Right atrium auricular region (tissue), 2 donors: ENCODE measurements at places on chromosomes 12 and 14. TPM values are rescaled to one million over a fixed set of nuclear protein-coding genes. Genes with fewer than 3 reads are reported as not detected.

The ACOT6 gene
- total RNA-seq = not detected

DNA sequence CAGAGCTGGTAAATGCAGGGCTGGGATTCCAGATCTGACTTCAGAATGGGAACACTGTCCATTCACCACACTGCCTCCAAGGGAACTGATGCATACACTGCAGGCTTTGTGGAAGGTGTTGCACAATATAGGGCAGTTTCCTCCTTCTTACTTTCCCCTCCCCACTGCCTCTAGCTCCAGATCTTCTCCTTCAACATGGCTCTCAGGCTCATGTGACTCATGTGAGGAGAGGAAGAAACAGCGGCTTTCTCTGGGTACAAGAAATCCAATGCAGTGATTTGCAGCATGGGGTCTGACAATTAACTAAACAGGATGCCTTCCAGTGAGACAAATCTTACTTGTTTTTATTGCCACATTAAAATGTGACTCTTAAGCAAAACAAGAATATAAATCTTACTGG is 447.6 kb upstream of the CCDC196 start:
- no peaks in the 10 kb centered on the region for H3K36me3 ChIP-seq
- DNase-seq = peak; percentile 60
- peak overlapping the region; percentile 41 for H3K27ac ChIP-seq
- H3K4me1 ChIP-seq = no peaks in the 10 kb centered on the region
- H3K27me3 ChIP-seq = no peaks in the 10 kb centered on the region

GRCh38 chr12:40099423-40099853 is 6.4 kb downstream of the SLC2A13 start:
- no peak overlapping the region for H3K27ac ChIP-seq
- no peaks in the 10 kb centered on the region for H3K4me1 ChIP-seq
- no peaks in the 10 kb centered on the region for H3K27me3 ChIP-seq
- H3K4me3 ChIP-seq = no peak overlapping the region

- H3K4me1 ChIP-seq = no peaks in the 10 kb centered on the region
- H3K27ac ChIP-seq = no peak overlapping the region
- H3K4me3 ChIP-seq = no peak overlapping the region
- H3K27me3 ChIP-seq = no peaks in the 10 kb centered on the region
- no peak for DNase-seq
Observed at GRCh38 chr12:119749666-119750065, 81.7 kb downstream of the PRKAB1 start.

DNA sequence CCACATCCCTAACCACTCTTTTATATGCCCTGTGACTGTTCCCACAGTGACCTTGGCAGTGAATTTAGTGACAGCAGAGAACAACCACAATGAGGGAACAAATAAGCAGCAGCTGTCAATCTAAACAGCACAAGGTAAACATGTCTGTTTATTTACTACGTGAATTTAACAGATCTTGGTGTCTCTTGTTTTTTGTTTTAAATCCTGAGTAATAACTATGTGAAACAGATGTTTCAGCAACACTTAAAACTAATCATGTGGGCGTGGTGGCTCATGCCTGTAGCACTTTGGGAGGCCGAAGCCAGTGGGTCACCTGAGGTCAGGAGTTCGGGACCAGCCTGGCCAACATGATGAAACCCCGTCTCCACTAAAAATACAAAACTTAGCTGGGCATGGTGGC is 17.0 kb upstream of the CFAP54 start:
- no peak for DNase-seq
- H3K36me3 ChIP-seq = no peaks in the 10 kb centered on the region
- no peak overlapping the region for H3K27ac ChIP-seq
- H3K27me3 ChIP-seq = no peaks in the 10 kb centered on the region
- no peak overlapping the region for H3K4me3 ChIP-seq

DNA sequence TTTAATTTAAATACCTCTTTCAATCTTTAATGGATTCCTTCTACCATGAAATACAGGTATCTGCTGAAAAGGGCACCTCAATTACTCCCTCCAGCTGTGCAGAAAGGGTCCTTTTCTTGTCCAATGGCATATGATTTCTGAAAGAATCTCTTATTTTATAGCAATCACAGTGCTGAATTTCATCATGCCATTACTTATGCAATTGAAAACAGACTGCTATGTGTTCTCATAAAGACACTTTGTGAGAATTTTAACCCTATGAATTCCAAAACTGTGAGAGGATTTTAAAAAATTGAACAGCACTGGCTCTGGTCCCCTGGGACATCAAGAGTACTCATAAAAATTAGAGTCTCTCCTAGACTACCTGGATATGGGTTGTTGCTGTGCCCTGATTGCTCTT is 45.9 kb upstream of the CNOT2 start:
- no peaks in the 10 kb centered on the region for H3K36me3 ChIP-seq
- no peak overlapping the region for H3K27ac ChIP-seq
- H3K4me1 ChIP-seq = no peaks in the 10 kb centered on the region
- H3K4me3 ChIP-seq = no peak overlapping the region
- DNase-seq = no peak

The TMEM253 gene
- not detected for total RNA-seq

The CRIP2 gene
- total RNA-seq = 831 TPM

The POTEG gene
- not detected for total RNA-seq

The JPH4 gene
- total RNA-seq = 0.39 TPM

DNA sequence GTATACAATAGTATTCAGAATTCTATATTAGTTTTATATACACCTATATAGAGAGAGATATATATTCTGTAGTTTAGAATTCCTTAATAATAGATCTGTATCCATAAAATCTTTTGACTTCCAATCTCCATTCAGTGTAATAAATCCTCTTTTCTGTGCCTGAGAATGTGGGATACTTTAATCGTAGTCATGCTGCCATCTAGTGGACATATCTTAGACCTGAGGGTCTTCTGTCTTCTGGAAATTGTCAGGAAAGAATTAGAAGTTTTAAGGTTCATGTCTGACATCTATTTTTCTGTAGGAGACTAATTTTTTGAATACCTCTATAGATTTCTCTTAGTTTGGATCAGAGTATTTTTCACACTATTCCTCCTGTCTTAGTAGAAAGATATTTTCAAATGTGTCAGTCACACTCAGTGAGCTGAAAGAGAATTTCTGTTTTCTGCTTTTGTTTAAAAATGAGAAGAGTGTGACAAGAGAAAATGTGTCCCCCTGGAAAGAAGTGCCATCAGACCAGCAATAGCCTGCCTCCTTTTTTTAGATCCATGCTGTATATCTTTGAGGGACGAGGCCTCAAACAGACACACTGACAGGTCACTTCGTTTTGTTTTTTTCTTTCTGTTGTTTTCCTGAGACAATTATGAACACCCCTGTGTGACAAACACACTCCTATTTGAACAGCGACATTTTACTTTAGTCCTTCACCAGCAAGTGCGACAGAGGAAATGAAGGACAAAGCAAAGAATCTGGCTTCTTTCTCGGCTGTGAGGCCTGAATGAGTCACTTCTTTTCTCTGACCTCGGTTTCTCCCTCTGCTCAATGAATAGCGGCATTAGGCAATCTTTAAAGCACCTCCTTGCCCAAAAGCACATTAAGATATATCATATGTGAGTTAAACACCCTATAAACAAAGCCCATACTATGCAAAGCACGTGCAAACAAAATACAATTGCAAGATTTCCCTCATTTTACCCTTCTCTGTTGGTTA is 96.3 kb downstream of the GALC start:
- no peak overlapping the region for H3K27ac ChIP-seq
- H3K27me3 ChIP-seq = no peaks in the 10 kb centered on the region

The NTN4 gene
- total RNA-seq = 69.0 TPM

DNA sequence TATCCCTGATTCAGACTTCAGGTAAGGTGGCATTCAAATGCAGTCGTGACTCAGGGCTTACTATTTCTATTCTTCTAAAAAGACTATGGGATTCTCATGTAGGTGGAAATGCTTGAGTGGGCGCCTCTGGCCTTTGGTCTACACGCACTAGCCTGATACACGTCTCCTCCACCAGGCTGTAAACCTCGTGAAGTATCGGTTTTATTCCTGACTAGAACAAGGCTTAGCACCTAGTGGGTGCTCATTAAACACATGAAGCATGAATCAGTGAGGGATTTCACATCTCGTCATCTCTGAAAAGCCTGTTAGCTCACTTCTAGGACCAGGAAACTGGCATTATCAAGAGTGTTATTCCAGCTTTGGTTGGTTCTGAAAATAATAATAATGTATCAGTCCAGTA is 17.7 kb upstream of the HNF1A start:
- H3K27ac ChIP-seq = no peak overlapping the region
- H3K4me1 ChIP-seq = no peaks in the 10 kb centered on the region
- no peak for DNase-seq
- no peaks in the 10 kb centered on the region for H3K27me3 ChIP-seq
- H3K36me3 ChIP-seq = no peaks in the 10 kb centered on the region

The DHRS2 gene
- not detected for total RNA-seq

DNA sequence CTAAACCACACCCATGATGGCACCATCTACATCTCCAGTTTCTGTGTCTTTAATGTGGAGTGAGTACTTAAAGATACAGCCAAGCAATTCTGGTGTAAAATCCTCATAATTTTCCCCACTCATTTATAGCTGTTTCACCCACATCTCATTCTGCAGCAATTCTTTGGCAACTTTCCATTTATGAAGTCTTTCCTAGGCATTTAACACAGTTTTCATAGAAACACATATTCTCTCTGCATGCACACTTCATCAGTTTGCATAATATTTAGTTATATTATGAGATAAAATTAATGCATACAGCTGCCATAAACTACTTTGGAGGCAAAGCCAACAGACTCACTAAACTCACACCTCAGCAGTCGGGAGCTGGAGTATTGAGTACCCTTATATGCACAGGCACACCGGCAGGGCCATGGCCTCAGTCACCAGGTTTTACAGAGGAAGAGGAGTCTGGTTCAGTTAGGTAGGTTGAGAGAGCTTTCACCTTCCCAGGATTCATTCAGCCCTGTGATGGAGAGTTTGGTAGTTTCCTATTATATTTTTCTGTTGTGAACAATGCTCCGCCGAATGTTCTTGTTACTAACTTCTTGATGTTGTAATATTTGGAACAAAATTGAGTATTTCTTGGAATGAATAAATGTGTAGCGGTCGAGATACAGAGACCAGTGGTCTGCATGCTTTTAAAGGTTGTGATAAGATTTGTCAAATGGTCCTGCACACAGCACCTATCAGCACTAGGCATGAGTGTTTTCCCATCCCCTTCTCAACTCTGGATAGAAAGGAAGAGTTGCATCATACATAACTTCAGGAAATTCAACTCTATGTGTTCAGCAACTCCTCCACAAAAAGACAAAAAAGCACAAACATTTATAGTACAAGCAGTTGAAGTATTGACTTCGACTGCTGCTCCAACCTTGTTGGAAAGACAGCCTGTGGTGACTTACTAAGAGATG is 123.5 kb downstream of the TTC8 start:
- no peak for DNase-seq
- no peaks in the 10 kb centered on the region for H3K36me3 ChIP-seq
- H3K27ac ChIP-seq = no peak overlapping the region
- no peak overlapping the region for H3K4me3 ChIP-seq

DNA sequence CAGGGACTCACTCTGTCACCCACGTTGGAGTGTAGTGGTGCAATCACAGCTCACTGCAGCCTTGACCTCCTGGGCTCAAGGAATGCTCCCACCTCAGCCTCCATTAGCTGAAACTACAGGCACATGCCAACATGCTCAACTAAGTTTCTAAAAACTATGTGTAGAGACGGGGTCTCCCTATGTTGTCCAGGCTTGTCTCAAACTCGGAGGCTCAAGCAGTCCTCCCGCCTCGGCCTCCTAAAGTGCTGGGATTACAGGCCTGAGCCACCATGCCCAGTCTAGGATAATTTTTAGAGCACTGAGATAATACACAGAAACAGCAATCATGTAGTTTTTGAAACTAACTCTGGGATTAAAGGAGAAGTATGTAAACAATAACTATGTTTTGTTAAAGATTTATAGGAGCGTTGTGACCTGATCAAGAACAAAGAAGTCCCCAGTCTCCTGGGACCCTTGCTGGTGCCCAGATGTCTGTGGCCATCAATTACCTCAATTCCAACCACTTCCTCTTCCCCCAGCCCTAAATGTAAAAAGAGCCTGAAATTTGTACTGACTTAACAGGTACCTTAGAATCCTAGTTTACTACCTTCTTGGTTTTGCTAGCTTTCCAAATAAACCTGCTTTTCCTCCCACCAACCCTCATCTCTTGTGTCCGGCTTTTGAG is 28.9 kb upstream of the EGLN3 start:
- H3K4me1 ChIP-seq = no peaks in the 10 kb centered on the region
- no peaks in the 10 kb centered on the region for H3K36me3 ChIP-seq
- H3K27me3 ChIP-seq = no peaks in the 10 kb centered on the region
- DNase-seq = no peak

- H3K4me1 ChIP-seq = no peaks in the 10 kb centered on the region
- H3K4me3 ChIP-seq = no peak overlapping the region
- no peaks in the 10 kb centered on the region for H3K27me3 ChIP-seq
- no peak overlapping the region for H3K27ac ChIP-seq
- no peak for DNase-seq
- no peaks in the 10 kb centered on the region for H3K36me3 ChIP-seq
Observed at GRCh38 chr12:109743076-109743910, 29.7 kb downstream of the FAM222A start.

- H3K4me1 ChIP-seq = peaks cover 7% of the 10 kb centered on the region
- H3K27me3 ChIP-seq = no peaks in the 10 kb centered on the region
- peak; percentile 21 for DNase-seq
- H3K36me3 ChIP-seq = no peaks in the 10 kb centered on the region
- H3K27ac ChIP-seq = no peak overlapping the region
Observed at GRCh38 chr12:5512601-5512970, 80.7 kb downstream of the NTF3 start.

DNA sequence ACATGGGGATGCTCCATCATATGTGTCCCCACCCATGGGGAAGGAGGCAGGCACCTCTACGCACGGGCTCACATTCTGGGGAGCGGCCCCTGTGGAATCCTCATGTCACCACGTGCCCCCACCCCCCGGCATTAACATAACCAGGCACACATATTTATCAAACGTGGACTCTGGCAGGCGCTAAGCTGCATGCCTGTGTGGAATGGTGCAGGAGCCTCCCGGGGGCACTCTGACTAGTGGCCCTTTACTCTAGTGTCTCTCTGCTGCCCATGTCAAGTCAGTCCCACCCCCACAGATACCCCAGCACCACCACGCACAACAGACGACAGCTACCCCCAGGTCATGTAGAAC is 66.1 kb downstream of the CCDC88C start:
- no peak overlapping the region for H3K4me3 ChIP-seq
- no peaks in the 10 kb centered on the region for H3K4me1 ChIP-seq
- H3K27me3 ChIP-seq = no peaks in the 10 kb centered on the region
- H3K36me3 ChIP-seq = no peaks in the 10 kb centered on the region
- no peak for DNase-seq

DNA sequence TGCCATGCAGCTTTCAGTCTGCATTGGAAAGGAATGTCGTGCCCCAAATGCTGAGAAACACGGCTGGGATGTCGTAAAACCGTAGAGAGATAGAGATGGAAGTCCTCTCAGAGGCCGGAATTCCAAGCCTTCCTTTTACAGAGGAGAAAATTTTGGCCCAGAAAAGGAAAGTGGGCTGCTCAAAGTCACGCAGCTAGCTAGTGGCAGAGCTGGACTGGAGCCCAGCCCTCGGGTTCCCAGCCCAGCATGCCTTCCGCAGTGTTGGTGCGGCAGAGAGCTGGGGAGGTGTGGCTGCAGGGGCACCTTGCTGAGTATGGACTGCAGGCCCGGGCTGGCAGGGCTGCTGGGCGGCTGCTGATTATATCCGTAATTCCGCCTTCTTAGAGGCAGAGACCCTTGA is 50.3 kb downstream of the KCNA1 start:
- no peak overlapping the region for H3K27ac ChIP-seq
- no peaks in the 10 kb centered on the region for H3K36me3 ChIP-seq
- no peaks in the 10 kb centered on the region for H3K4me1 ChIP-seq
- DNase-seq = no peak

The DDX55 gene
- total RNA-seq = 7.2 TPM

The NINJ2 gene
- total RNA-seq = 5.4 TPM

GRCh38 chr12:65816086-65816485 is 8.2 kb upstream of the HMGA2 start:
- H3K27ac ChIP-seq = no peak overlapping the region
- H3K27me3 ChIP-seq = no peaks in the 10 kb centered on the region
- H3K4me1 ChIP-seq = no peaks in the 10 kb centered on the region
- no peak for DNase-seq
- H3K4me3 ChIP-seq = no peak overlapping the region
